ENCODE measurements at places on chromosomes 7 and 10.

DNA sequence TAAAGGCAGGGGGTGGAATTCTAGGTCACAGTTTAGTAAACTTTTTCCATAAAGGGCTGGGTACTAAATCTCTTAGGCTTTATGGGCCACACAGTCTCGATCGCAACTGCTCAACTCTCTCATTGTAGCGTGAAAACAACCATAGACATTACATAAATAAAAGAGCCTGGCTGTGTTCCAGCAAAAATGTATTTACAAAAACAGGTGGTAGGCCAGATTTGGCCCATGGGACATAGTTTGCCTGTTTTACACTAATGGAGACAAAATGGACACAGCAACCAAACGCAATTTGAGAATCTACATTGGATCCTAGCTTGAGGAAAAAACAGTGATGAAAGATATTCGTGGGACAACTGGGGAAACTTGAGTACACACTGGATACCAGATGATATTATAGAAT, 23.2 kb upstream of the MALSU1 start:
- peak; percentile 68 for DNase-seq

DNA sequence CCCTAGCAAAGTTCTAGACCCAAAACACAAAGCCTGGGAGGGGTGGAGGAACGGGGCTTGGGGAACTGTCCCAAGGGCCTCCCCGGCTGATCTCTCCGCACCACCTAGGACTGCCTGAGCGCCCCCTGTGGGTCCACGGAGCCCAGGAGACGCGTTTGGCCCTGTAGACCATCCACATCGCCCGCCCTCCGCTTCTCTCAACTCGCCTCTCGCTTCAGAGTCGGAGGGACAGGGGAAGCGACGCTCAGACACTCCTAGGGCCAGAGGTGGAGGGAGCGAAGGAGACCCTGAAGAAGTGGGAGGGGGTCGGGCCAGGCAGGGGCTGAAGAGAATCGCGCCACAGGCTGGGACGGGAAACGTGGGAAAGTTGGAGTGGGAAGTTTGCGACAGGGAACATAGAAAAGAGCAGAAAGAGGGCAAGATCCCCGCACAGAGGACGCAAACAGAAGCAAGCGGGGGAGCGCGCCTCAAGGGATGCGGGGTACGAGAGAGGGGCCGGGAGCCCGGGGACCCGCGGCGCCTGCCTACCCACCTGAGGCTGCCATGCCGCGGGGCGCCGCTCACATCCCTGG, 378 bp downstream of the PIK3AP1 start:
- peak; percentile 29 for DNase-seq

GRCh38 chr10:97713339-97713825, at the start of gene MARVELD1:
Gene MARVELD1, plus strand, starts transcription at chr10:97713730. Its CDS starts 147 bp downstream, at chr10:97713877.
- DNase-seq, result no peak

DNA sequence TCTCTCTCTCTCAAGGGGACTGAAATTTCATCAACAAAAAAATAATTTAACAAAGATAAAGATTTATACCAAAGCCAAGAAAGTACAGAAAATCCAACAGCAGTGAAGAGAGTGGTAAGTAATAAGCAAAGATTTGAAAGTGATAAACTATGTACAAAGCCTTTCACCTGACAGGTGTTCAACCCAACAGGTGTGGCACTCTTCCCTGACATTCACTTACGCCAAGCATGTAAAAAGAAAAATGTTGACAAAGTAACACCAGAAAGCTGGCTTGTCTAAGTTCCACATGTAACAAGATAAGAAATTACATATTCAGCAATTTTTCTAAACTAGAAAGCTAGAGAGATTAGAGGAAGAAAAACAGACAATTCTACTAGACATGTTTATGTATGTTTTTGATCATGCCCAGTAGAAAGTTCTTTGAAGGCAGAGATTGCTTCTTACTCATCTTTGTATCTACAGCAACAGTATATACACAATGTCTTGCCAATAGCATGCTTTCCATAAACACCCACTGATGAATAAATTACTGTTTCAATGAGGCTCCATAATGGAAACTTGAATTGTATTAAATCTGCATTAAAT, 468.5 kb downstream of the PARD3 start:
- no peak for DNase-seq

- no peak for DNase-seq
Observed at GRCh38 chr7:103388469-103389140, 41.2 kb downstream of the PSMC2 start.

DNA sequence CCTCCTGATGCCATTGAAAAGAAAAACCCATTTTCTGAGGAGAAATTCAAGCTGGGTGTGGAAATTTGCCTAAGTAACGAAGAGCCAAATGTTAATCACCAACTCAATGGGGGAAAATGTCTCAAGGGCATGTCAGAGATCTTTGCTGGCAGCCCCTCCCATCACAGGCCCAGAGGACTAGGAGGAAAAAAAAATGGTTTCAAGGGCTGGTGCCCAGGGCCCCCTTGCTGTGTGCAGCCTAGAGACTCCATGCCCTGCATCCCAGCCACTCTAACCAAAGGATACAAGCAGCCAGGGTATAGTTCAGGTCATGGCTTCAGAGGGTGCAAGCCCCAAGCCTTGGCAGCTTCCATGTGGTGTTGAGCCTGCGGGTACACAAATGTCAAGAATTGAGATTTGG, 106.3 kb downstream of the ALOX5 start:
- DNase-seq, result no peak

DNA sequence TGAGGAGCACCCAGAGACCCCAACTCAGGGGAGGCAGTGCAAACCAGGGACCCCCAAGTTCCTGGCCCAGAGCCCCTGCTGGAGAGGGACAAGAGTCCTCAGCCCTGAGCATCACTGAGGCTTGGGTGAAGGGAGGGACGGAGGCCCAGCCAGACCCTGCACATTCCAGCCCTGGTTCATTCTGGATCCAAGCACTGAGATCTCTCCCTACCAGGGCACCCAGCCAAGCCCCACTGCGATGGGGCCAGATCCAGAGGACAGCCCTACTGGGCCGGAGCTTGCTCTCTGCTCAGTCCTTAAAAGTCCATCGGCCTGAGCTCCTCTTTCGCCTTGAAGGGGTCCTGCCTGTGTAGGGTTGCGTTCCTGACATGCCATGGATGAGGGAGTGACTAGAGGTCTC, 40.5 kb upstream of the RABGEF1 start:
- DNase-seq, result no peak

- DNase-seq, result no peak
Observed at GRCh38 chr10:104779701-104780100, 138.6 kb downstream of the SORCS3 start.

DNA sequence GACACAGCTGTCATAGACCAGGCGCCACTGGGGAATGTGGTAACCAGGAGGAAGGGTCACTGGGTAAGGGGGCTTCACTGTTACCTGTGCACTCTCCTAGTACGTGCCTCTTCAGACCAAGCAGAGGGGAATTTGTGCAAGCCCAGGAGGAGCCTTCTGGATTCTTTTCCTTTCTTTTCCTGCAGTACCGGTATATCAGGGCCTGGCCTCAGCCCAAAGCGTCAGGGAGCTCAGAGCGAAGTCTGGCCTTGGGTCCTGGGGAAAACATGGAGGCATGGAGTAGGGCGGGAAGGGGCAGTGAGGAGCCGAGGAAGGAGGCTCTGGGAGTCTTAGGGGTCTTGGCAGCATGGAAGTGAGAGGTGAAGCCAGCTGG, 133.6 kb upstream of the GDF10 start:
- DNase-seq, result no peak

- DNase-seq, result peak; percentile 75
Observed at GRCh38 chr7:151018421-151019129, 5.7 kb downstream of the ATG9B start.

DNA sequence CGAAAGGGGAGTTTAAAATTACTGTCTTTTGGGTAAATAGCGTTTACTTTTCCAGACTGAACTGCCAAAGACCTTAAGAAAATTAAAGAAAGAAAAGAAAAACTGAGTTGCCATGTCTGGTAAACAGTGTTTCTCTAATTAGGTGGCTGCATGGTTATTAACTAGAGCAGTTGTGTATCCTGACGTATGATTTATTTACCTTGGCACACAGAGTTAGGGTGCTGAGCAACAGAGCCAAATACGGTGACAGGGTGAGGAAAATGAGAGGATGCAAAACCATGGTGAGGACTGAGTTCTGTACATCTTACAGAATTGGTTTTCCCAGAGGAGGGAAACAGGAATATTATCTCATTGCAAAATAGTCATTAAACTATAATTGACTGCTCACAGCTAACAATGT, 546.4 kb upstream of the FZD8 start:
- DNase-seq, result no peak

DNA sequence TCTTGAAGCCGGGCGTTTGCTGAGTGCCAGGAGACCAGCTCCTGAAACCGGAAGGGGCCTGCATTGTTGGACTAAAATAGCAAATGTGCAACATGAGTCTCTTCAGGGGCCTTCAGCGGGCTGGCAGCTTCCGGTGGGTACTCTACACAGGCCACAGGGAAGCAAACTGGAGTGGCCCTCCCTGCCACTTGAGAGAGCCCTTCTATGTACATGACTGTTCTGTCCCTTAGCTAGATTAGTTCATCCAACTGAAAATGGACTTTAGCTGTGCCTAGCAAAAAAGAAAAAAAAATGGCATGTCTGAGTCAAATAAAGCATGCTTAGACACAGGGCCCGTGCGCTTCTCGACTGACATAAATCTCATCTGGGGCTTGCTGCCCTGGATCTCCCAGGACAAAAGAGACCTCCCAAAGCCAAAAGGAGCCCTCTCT, 115.3 kb upstream of the TCF7L2 start:
- DNase-seq, result no peak

GRCh38 chr10:14093730-14094484, 236.8 kb downstream of the FRMD4A start:
- DNase-seq, result no peak

- DNase-seq, result no peak
Observed at GRCh38 chr7:126780993-126781392, 471.7 kb downstream of the GRM8 start.

- no peak for DNase-seq
Observed at GRCh38 chr7:2144926-2145325, 87.8 kb downstream of the MAD1L1 start.

DNA sequence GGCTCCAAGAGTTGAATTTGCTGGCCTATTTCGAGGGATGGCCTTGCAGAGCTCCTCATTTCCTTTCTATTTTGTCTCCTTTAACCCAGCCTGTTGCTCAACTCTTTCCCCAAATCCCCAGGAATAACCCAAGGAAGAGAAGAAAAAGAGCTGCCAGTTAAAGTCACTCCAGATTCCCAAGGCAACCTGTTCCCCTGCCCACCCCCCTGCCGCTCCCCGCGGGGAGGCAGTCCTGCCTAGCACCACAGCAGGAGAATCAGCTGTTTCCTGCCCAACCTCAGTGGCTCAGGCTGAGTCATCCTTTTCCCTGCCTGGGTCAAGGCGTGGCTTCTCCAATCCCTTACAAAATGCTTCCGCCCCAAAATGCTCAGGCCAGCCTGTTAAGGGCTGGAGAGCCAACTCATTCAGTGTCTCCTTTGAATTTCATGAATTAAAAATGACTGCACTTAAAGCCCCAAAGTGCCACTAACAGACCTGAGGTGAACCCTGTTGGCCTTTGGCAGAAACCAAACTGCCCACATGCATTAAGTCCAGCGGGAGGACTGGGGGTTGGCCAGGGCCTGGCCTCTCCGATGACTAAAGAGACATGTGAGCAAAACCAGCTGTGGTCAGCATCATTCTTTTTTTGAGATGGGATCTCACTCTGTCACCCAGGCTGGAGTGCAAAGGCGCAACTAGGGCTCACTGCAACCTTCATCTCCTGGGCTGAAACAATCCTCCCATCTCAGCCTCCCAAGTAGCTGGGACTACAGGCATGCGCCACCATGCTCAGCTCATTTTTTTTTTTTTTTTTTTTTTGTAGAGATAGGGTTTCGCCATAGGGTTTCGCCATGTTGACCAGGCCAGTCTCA, 83.2 kb upstream of the KIF5B start:
- no peak for DNase-seq

- DNase-seq, result no peak
Observed at GRCh38 chr10:28367929-28368484, 65.1 kb upstream of the MPP7 start.

- no peak for DNase-seq
Observed at GRCh38 chr10:22629126-22629525, 85.3 kb downstream of the PIP4K2A start.

GRCh38 chr10:77687621-77688020, 50.0 kb upstream of the KCNMA1 start:
- no peak for DNase-seq

GRCh38 chr10:46090258-46090812, 44.3 kb upstream of the MSMB start:
- no peak for DNase-seq

DNA sequence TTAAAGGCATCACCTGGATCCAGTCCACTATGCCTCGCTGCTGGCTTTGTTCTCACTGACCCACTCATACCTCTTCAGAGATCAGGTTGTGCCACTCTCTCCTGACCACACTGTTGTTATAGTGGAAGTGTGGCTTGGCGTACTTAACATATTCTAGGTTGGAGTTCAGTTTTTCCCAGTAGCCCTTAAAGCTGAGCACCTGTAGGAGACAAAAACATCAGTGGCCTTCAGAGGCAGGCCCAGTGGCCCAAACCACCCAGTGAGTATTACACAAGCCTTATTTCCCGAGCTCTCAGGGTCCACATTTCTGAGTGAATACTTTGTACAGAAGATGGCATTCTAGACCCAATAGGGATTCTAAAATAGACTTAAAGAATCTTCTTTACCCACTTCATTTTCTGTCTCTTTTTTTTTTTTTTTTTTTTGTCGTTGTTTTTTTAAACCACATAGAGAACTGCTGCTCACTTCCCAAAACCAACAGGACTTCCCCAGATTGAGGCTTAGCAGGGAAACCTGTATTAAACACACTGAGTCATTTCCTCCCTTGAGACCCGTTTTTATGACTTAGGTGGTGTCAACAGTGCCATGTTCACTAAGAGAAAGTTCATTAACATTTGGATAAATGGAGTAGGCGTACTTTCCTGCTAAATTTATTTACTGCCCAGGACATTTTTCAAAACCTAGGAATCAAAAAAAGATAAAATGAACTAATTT, 85.8 kb downstream of the GSAP start:
- no peak for DNase-seq

DNA sequence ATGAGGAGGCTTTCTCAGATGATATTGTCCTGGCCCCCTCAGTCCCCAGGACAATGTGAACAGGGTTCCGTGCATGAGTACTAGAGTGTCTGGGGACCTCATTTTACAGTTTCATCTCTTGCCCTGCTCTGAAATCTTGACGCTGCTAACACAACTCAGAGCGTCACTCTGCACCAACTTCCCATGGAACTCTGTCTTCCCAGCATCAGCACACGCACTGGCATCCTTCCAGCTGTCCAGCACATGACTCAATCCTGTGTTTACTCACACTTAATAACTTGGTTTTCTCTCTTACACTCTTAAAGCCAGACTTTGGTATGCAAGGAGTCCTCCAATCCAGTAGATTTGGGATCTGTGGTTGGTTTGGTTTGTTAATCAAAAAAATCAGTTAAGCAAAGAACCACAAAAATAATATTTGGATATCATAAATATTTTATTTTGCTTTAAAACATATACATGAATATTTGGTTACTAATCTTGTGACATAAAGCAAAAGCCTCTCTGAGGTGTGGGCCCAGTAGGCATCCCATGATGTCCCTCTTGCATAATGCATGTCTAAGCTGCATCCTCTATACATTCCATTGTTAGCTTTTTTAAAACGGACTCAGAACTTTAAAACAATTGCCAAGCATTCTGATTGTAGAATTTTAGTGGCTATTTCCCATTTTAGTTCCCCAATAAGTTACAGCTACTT, 131.0 kb downstream of the CXCL12 start:
- DNase-seq, result no peak
